ENCODE measurements at places on chromosomes 12 and 14.

DNA sequence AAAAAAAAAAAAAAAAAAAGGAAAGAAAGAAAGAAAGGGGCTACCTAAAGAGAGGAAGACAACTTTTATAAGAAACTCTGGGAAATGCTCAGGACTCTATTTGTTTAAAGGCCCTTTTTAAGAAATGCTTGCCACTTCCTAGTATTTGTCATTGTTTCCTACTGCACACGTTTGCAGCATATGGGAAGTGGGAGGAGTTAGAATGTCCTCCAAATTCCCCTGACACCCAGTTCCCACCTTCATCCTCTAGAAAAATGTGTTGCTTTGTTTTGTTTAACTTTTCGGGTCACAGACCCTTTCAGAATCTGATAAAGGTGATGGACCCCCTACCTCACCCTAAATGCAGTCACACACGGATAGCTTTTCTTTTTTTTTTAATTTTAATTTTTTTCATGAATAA is 40.8 kb downstream of the NINJ2 start:
- no peak for DNase-seq

DNA sequence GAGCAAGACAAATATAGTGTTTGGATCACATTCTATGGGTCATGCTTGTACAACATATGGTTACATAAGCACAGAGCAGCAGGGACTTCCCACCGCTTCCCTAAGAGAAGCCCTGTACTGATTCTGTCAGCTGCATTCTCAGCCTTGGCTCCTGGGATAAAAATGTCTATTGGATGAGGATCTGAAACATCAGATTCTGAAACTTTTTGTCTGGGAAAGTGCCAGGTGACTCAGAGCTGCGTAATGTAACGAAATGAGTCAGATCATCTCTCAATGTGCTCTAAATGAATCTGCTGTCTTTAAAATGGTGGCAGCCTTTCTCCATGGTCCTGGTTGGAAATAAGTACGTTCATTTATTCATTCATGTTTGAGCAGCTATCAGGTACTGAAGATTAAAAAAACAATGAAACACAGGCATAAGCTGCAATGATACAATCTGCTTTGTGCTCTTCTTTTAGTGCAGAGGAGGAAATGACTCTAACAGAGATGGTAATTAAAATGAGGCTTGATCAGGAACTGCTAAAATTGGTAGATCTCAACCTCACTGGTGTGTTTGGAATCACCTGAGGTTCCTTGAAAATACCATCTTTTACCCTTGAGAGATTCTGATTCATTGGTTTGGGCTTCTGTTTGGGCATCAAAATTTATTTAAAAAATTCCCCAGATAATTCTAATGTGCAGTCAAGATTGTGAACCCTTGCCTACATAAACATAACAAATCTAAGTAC is 99.1 kb upstream of the NAP1L1 start:
- DNase-seq = peak; percentile 98

DNA sequence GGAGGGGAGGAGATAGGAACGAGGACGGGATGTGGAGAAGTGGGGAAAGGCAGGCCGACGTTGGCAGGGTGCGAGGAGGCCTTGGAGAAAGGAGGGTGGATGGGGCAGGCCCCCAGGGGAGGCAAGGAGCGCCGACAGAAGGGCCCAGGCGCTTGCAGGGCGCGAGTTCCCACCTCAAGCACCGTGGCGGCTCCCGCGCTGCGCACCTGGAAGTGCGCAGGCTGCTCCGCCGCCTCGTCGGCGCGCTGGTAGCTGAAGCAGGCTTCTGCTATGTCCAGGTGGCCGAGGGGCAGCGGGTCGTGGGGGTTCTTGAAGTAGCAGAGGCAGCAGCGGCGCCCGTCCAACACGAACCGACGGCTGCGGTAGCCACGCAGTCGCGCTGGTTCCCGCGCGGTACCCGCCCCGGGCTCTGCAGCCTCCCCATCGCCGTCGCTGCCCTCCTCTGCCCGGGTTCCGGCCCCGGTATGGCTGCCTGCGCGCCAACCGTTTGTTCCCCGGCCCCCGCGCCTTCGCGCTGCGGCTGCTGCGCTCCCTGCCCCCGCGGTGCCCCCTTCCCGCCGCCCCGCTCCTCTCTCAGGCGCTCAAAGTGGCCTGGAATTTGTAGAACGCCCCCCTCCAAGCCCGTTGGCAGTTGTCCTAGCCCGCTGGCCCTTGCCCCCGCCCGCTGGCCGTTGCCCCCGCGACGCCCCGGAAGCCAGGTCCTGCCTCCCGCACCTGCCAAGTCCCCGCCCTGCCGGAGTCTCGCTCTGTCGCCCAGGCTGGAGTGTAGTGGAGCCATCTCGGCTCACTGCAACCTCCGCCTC is 1.1 kb upstream of the ACTR6 start:
- DNase-seq = peak; percentile 21

DNA sequence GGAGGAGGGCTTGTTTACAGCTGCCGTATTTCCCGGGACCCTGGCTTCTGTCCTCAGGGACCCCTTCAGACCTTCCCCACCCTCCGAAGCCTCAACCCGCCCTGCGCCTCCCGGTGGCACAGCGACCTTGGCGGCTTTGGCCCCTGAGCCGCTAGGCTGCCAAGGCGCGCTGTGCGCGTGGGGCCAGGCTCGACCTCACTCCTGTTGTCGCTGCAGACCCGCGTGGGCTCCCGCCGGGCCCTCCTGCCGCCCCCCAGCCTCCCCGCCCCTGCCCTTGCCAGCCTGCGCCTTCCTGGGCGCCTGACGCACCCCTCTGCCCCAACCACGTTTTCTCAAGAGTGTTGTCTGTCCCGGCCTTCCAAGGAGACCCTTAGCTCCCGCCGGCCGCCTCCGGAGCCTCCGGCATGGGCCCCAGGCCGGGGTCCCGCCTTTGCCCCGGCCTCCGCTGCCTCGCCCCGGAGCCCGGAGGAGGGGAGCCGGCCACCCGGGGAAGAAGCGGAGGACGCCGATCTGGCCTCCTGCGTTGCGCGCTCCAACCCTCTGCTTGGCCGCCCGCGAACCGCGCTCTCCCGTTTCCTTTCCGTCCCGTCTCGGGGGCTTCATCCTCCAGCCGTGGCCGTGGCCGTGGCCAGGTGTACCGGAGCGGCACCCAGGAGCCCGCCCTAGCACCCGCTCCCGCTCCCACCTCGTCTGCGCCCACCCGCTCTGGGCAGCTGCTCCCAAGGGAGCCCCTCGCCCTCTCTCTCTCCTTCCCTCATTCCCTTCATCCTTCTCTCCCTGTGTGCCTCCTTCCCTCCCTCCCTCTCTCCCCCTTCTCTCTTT is 19.9 kb downstream of the PPP2R5C start:
- DNase-seq = peak; percentile 16

DNA sequence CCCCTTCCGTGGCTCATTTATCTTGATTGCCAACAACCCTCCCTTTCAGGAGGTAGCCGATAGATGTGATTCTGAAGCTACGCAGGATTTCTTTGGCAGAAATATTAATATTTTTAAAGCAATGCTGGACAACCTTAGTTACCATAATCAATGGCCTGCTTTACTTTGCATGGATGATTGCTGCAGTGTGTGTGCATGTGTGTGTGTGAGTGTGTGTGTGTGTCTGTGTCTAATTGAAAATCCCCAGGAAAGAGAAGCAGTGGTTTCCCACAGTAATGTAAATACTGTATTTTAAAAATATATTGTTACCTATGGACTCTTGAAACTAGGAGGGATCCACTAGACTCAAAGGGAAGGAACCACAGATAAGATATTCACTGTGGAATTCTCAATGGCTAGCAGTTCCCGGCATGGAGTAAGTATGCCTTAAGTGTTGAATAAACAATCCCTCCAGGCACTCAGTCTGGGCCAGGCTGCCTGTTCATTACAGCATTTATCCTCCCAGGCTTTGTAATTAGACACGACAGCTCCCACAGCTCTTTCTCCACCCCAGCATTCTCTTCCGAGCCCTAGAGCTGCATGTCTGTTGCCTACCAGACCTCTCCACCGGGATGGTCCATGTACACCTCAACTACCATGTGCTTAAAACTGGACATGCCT is 22.5 kb upstream of the C14orf132 start:
- peak; percentile 12 for DNase-seq

GRCh38 chr12:123250471-123251383 is 17.5 kb downstream of the MTRFR start:
- DNase-seq = no peak

GRCh38 chr12:90111791-90112580 is 403.3 kb upstream of the ATP2B1 start:
- DNase-seq = no peak

- DNase-seq = peak; percentile 5
These were observed 15.1 kb downstream of the GTF2A1 start for GRCh38 chr14:81205639-81206038.

DNA sequence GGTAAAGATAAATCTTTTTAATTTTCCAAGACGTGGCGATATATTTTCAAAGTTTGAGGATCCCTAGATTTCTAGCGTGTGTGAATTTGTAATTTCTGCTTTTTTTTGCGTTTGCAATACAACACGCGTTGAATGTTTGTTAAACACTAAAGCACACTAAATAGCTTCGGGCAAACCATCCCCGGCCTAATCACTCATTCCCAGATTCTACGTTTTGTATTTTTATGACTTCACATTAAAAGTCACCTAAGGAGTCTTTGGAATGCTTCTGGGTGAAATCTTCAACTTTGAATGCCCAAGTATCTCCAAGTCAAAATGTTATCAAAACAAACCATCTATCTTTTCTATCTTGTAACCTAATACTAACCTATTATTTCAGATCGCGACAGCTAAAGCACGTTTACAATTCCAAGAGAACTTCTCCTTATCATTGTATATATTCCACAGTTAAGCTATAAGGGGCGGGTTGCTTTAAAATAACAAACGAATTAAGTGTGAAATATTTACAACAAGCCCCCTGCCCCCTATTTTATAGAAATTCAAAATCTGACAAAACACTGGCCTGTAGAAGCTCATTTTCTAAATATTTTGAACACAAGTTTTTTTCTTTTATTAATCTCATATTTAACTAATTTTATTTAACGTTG is 1.1 kb downstream of the ALX1 start:
- DNase-seq = no peak

- no peak for DNase-seq
These were observed 120.4 kb downstream of the ETV6 start for GRCh38 chr12:11769723-11770514.

DNA sequence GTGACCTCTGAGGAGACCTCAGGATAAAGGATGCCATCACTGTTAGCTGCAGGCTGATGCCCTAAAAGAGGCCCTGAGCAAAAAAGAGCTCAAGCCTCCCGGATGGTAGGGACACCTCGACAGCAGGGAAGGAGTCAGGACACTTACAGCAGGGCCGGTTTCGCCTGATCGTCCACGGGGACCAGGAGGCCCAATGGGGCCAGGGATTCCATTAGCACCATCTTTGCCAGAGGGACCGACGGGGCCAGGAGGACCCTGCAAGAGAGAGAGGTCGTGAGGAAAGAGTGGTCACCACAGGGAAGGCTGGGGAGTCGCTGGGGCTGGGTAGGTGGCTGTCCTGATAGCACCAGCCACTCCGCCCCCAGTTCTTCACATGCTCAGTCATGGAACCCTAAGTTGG is 12.4 kb downstream of the TMEM106C start:
- DNase-seq = no peak

DNA sequence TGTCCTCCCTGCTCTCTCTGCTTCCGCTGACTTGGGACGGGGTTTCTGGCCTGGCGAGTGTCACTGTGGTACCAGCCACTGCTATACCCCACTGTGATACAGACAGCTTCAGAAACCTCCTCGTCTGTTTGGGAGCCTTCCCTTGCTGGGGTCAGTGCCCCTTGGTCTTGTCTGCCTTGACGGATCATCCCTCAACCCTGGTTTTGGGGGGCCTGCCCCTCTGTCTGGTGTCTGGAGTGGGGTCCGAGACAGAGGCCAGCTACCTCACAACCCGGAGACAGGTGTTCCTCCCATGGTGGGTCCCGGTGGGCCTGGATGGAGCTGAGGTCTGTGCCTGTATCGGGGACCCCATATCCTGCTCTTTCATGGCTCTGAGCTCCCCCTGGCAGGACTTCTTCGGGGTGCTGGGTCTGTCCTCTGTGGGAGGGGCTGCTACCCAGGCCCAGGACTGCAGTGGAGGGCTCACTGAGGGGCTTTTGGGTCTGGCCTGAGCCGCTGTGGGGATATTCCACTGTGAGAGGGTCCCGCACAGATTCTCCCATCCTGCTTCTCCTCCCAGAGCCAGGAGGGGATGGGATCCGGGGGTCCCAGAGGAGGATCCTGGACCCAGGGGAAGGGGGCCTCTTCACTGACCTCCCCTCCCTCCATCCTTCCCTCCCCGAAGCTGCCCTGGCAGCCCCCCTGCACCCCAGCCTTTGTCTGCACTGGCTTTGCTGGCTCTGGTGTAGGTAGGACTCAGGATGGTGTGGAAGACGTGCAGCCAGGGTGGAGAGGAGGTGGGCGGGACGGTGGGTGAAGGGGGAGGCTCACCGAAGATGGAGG is 365.5 kb downstream of the TMEM121 start:
- no peak for DNase-seq

DNA sequence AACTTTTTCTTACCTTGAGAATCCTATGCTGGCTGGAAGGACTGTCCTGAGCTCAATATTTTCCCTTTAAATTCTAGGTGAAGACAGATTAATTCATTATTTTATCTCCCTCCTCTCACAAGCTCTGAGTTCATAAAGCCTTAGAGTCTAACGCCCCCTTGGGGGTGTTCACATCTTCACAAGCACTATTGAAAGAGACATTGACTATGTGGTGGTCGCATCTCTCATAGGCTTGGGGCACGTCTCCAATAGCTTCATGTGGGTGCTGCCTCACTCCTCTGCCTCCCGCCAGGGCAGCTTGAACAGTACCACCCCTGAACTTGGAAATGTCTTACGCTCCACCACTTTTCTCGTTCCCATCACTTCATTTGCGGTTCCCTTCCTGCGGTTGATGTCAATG is 106.2 kb downstream of the UNC79 start:
- DNase-seq = peak; percentile 3

GRCh38 chr12:129903956-129904829 is at the start of gene TMEM132D:
Gene TMEM132D (minus strand): TSS chr12:129904025.
- peak; percentile 69 for DNase-seq

- no peak for DNase-seq
These were observed 83.6 kb downstream of the SPRING1 start for GRCh38 chr12:116654226-116654743.

DNA sequence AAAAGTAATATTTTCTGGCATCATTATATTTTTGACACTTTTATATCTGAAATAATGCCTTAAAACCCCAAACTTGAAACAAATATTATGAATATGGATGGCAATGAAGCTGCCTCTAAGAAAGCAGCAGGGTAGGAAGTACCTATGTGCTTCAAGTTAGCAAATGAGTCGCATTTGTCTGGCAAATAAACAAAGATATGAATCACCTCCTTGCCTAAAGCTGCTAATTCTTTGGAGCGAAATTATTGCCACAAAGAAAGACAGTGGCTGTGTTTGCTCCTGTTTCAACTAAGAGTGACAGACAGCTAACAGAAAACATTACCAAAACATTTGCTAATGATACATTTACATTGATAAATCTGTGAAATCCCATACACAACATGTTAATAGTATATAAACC is 854.9 kb downstream of the RPS29 start:
- no peak for DNase-seq

- no peak for DNase-seq
These were observed 12.4 kb upstream of the A2M start for GRCh38 chr12:9127936-9128663.

GRCh38 chr14:61562321-61563161 is 132.8 kb upstream of the HIF1A start:
- DNase-seq = peak; percentile 100
